ENCODE measurements at places on chromosomes 1 and 21.

DNA sequence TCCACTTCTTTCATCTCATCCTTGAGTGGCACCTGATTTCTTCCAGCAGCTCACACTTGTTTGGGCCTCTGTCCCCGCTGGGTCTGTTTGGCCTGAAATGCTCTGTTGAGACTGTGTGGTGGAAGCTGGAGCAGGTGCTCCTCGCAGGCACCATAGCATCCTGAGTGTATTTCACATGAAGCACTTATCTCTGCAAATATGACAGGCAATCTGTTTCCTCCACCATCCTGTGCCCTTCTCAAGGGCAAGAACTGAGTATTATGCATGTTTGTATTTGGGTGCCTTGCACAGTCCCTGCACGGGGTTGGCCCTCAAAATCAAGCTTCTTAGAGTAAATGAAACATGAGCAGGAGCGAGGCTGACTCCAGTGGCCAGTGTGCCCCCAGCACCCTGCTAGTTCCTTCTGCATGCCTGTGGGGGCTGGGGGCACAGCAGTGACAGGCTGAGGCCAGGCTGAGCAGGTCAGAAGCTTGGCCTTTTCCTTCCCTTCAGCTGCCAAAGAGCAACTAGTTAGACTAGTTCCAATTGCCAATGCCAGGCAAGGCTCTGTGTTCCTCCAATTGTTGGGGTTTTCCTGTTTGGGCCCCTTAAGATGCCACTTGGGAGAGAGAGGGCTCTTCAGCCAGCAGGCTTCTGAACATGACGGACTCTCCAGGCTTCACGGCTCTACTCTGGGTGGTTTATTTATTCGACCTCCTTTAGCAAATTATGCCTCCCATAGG lies 129.6 kb upstream of the ATP1A1 start:
- DNase-seq = peak; percentile 53

GRCh38 chr1:156671804-156672203 lies 5.4 kb downstream of the NES start:
- no peak for DNase-seq

DNA sequence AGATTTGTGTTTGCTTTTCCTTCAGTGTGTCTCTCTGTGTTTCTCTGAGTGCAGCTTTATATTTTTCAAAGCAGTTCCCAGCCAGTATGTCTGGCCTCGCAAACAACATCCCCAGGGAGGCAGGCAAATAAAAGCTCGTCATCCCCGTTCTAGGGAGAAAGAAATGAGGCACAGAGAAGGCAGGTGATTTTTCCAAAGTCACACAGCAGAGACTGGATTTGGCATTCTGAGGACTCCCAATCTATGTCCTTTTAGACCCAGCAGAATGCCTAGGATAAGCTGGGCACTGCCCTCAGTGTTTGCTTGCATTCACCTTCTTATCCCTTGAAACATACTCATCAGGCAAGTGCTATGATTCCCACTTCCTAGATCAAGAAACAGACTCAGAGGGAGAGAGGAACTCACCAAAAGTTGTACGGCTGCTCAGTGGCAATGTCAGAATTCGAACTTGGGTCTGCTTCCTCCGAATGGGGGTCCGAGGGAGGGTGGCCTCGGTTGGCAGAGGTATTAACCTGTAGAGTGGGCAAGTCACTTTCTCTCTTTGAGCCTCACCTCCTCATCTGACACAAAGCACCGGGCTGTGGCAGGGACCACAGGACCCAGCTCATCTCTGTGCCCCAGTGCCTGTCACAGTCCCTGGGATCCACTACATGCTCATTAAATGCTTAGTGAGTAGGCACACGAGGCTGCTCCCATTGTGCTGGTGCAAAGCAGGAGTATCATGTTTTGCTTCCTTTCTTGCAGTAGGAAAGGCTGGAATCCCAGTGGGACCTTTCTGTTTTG lies 4.2 kb downstream of the RAP1GAP start:
- DNase-seq = no peak

DNA sequence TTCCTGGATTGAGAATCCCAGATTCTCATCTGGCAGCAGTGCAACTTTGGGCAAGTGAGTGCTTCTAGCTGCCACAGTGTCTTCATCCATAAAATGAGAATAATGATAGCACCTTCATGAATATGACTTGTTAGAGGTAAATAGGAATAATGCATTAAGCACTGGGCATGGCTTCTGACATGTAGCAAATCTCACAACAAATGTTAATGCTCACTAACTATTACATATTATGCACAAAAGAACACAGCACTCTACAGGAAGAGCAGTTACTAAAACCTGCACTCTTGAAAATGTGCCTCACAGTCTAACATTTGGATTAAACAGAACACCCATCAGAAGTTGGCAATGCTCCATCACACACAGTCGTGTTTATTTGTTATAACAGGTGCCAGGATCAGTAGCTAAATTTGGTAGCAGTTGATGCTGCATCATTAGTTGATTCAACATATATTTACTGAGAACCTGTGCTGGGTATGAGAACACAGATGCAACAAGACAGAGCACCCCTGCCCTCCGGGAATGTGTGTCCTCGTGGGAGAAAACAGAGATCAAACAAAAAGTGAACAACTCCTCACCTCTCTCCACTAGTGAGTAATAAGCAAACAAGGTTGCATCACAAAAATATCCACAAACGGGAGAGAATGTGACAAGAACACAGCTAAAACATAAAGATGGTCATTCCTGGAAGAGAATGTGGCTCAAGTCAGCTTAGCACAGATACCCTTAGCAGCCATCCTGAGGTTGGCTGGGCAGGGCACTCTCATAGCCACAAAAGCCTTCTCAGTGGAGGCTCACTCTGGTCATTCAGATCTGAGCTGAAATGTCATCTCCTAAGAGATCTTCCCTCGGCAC lies 26.2 kb upstream of the LBR start:
- DNase-seq = peak; percentile 72

DNA sequence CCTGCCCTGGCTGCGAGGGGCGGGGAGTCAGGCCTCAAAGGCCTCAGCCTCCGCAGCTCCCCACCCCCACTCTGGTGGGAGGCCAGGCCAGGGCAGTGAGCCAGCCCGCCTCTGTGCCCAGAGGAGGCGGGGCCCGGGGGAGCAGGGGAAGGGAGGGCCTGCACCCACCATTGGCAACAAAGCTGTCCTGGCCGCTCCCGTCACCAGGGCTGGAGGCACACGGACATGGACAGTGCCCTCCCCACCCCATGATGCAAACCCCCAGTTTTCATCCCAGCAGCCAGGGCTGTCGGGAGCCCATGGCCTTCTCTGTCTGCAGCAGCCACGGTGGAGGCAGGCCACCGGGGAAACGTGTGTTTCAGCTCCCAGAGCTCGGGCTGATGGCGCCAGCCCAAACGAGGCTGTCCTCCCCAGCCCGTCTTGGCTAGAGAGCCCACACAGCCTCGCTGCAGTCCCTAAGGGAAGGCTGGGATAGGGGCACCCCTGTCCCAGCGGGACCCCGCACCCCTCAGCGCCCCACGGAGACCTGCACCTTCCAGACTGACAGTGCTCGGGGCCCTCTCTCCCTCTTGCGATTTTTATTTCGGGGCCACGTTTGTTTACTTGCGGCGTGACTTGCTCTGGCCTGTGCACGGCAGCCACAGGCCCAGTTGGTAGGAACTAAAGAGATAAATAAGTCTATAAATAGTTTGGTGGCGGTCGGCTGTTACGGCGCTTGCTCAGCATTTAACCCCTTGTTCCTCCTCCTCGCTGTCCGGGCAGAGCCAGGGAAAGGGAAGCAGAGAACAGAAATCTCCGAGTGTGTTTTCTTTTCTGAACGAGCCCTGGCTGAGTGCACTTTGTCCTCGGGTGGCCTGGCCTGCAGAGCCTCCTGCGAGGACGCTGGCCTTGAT lies 101.8 kb downstream of the PRDM16 start:
- peak; percentile 16 for DNase-seq

DNA sequence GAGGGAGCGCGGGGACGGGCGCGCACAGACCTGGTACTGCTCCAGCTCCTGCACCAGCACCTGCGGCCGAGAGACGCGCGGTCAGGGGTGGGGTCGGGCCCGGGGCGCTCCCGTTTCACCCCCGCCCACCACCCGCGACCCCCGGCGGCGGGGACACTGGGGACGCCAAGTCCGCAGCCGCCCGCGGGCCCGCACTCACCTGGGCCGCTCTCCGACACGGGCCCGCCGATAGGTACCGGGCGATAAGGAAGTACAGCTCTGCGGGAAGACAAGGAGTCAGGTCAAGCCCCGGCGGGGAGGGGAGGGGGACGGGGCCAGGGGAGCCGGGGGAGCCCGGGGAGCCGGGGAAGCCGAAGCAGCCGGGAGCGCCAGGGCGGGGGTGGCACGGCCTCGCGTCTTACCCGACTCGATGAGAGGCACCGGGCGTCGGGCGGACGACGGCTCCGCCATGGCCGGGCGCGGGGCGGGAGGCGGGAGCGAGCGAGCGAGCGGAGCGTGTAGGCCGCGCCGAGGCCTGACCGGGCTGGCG lies 326 bp downstream of the BRWD1 start:
- DNase-seq = no peak

- DNase-seq = no peak
Measured at GRCh38 chr1:23215751-23216449, 1.4 kb downstream of the HTR1D start.

DNA sequence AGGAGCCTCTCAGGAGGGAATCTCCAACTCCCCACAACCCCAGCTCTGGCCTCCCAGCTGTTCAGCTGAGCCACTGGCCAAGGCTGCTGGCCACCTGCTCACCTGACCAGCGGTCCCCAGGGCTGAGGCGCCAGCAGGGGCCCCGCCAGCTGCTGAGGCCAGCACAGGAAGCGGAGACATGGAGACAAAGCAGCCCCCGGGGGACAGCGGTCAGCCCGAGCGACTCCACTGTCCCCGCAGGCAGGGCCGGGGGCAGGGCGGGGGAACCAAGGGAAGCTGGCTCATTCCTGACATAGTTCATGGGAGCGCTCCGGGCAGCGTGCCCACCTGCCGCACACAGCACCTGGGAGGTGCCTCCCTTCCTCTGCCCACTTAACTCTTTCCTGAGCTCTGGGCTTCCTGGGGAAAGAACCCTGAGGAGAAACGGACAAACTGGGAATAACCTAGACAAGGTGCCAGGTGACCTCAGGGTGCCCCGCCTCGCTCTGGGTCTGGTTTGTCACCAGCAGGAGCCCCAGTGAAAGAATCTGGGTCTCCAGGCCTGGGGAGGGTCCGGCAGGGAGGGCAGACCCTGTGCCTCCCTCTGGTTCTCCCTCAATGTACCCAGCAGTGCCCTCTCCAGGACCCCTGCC lies 10.7 kb downstream of the EPHA2 start:
- no peak for DNase-seq

- no peak for DNase-seq
Measured at GRCh38 chr1:78483903-78484302, 6.9 kb upstream of the PTGFR start.

GRCh38 chr1:33296824-33297223 lies 24.1 kb downstream of the A3GALT2 start:
- no peak for DNase-seq

- no peak for DNase-seq
Measured at GRCh38 chr1:236502972-236503639, 20.7 kb upstream of the LGALS8 start.

DNA sequence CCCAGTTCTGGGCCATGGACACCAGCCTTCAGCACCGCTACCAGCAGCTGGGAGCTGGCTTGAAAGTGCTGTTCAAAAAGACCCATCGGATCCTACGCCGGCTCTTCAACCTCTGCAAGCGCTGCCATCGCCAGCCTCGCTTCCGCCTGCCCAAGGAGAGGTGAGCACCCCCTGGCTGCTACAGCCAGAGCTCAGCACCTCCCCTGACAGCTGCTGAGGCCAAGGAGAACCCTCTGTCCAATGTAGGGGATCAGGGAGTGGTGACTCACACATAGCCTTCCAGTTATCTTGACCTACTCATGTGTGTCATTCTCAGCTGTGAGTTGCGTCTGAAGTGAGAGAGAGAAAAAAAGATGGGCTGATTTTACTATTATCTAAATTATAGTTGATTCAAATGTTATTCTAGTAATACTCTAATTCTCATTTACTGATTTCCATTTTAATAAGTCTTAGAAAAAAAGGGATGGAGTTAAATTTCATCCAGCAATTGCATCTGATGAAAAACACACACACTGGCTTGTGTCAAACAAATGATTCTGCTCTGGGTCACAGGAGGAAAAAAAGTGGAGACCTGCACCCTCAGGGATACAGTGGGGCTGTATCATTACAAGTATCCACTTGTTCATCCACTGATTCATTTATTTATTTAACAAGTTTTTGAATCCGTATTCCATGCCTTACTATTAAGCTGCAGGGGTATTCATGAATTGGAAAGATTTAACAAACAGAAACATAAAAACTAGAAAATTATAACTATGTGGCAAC lies 108.0 kb downstream of the BRINP2 start:
- no peak for DNase-seq

GRCh38 chr1:160859166-160859565 lies 3.5 kb downstream of the CD244 start:
- DNase-seq = no peak

DNA sequence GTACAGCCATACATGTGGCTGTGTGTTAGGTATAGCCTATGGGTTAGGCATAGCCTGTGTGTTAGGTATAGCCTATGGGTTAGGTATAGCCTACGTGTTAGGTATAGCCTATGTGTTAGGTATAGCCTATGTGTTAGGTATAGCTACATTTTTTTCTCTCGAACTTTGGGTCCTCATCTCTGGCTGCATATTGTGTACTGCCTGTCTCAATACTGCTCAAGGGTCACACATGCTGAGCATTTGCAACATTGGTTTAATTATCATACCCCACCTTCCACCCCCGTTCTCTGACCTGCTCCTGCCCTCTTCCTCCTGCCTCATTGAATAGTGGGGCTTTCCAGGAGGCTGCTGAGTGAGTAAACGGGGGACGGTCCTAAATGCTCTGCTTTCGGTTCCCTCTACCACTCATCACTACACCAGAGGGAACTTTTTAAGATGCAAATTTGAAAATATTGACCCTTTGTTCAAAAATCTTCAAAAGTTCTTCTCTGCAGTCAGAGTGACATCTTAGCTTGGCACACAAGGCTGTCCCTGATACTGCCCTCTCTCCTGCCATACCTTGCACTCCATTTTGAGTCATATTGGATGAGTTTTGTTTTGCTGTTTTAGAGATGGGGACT lies 17.8 kb downstream of the OR2B11 start:
- DNase-seq = no peak

GRCh38 chr1:244204004-244204403 lies 152.9 kb downstream of the ZBTB18 start:
- no peak for DNase-seq

DNA sequence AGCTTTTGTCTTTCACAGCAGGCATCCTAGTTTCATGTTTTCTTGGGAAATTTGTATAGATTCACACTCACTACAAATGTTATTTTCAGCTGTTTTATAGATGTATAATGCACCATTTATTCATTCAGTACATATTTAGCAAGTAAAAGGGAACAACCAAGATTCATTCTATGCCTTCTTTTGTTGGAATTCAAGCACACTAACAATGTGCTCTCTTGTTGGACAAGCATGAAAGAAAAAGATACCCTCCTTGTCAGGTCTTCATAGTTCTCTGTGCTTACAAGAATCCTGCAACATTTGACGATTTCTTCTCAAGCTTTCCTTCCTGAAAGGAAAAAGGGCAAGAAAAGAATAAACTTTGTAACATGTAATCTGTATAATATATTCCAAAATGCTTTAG lies 456.0 kb downstream of the USP25 start:
- no peak for DNase-seq

DNA sequence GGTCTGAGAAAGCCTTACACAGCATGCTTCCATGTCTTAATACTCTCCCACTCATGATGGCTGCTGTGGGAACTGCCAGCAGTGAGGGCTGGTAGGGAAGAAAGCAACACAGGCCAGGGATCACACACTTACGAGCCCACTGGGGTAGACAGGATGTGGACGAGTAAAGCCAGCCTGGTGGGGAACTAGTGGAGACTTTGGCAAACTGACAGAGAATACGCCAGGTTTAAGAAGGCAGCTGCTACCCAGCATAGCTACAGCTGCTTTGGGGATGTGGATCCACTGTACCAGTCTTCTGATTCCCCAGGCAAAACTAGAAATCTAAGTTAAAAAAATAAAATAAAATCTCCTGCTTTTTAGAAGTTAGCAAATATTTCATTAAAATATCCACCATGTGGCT lies 664.0 kb downstream of the SMYD3 start:
- no peak for DNase-seq

All from NCI-H2029 treated with DMSO at 0.1 percent for 48 hours (cell line).